ENCODE measurements at places on chromosomes 6 and 20. TPM values are rescaled to one million over a fixed set of nuclear protein-coding genes. Genes with fewer than 3 reads are reported as not detected.

- no peak for DNase-seq
Observed at GRCh38 chr6:136739071-136739470, 53.2 kb downstream of the MAP3K5 start.

DNA sequence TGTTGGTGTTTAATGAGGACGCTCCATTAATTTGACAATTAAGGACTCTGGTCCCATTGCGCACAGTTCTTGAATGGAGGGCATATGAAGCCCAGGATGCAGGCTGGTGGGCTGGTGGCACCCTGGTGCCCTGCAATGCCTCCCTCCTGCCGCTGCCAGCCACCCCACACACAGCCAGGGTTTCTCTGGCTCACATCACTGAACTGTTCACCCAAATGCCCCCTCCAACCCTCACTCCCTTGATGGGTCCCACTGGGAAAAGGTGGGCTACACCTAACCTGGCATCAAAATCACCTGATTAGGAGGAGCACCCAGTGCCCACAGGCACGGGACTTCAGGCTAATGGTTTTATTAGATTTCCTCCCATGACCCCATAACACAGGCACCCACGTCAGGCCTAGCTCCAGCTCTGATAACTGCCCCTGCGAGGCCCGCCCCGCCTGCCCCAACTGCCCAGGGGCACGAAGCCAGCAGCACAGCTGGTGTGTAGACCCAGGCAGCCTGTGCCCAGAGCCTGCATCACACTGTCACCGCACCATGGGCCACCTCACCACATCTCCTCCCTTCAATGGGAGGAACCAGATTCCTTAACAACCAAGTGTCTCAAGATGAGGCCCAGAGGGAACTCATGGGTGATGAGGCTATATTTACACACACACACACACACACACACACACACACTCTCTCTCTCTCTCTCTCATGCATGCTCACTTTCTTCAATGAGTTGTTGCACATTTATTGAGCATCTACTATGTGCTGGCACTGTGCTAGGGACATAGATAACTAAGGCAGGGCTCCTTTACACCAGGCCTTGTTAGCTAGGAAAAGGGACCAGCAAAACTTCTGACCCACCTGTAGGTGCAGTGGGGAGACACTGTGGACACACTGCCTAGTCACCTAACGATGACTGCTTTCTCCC is 107.3 kb downstream of the NOL4L start:
- peak; percentile 47 for DNase-seq

DNA sequence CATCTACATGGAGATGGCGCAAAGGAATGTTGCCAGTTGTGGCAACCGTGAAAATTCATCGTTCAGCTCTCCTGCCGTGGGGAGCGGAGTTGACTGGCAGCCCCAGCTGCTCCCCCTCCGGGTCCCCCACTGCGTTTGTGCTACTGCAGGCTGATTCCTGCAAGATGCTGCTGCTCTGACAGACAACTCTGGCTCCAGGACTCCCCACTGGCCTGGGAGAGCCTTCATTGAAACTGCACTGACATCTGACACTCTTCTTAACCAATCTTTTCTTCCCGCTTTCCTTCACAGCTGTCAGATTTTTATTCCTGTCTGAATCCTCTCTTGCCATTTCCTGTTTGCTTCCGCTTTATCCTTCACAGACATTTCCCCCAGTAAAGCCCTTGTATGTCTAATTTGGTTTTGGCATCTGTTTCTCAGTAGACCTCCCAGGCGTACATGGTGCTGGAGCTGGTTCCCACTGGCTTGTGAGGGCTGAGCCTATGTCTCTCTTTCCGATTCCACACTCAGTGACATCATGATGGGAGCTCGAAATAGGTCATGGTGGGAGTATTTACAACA is 9.5 kb upstream of the ATRN start:
- DNase-seq, result peak; percentile 52

GRCh38 chr6:164897523-164898235 is 411.7 kb downstream of the C6orf118 start:
- peak; percentile 45 for DNase-seq

- no peak for DNase-seq
Observed at GRCh38 chr6:44067173-44068139, 59.8 kb downstream of the MRPL14 start.

GRCh38 chr6:138999949-139000725 is 12.1 kb upstream of the REPS1 start:
- DNase-seq, result no peak

DNA sequence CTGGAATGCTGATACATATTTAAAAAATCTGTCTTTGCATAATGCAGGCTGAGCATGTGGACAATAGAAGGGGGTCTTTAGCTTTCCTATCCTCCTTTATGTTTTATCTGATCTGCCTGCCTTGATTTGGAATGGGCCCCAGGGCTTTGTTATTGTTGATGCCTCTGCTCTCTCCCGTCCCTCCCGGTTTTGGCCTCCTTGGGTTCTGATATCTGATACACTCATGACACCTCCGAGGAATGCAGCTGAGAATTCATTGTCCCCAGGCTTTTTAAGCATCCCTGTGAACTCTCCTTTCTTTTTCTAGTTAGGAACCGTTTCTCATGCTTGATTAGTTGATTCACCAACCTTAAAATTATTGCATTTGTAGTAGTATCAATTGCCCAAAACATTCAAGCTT is 185.5 kb upstream of the RALGAPA2 start:
- peak; percentile 45 for DNase-seq

GRCh38 chr20:17636523-17637412 is 45.3 kb downstream of the RRBP1 start:
- peak; percentile 93 for DNase-seq

DNA sequence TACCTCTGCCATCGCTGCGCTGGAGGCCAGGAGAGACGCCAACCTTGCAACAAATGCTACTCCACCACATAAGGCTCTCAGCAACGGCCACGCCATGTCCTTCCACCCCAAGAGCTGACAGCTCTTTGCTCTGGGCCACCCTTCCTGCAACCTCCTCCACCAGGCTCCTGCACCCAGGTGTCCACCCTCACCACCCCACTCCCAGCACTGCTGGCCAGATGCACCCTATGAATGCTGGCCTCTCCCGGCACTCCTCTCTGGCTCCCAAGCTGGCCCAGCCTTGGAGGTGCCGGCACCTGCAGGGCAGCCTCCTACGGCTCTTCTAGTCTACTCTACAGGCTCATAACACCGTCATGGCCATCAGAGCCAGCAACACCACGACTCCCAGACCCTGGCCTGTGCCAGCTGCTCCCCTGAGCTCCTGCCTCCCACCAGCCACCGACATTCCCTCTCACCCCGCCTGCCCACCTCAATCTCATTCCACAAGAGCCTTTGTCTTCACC is 11.2 kb downstream of the TAF4 start:
- DNase-seq, result peak; percentile 34

DNA sequence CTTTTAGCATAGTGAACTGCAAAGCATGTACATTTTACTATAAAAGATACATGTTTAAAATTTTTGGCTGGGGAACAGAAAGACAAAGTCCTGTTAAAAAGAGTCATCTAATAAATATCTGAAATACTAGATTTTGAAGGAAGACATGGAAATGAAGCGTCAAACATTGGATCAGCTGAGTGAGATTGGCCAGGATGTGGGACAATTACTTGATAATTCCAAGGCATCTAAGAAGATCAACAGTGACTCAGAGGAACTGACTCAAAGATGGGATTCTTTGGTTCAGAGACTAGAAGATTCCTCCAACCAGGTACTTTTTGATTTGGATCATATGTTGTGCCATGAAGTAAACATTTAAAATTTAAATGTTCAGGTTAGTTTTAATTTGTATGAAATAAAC is 162.3 kb downstream of the UTRN start:
- DNase-seq, result no peak

- DNase-seq, result no peak
Observed at GRCh38 chr20:20102716-20103258, 50.5 kb downstream of the CFAP61 start.

DNA sequence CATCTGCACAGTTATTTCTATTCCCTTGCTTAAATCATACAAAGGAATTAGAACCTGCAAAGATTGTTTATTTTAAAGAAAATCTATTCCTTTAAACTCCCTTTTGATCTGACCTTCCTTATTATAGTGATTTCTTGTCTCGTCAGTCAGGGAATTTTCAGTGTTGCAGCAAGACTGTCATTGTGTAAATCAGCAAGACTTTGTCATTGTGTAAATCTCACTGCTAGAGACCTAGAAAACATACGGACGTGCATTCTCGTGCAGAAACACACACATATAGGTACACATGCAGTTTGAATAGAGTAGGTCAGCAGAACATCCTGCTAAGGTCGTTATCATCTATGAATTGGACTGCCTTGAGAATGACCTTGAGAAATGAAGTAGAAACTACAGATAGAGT is 6.2 kb upstream of the SGK1 start:
- DNase-seq, result no peak

DNA sequence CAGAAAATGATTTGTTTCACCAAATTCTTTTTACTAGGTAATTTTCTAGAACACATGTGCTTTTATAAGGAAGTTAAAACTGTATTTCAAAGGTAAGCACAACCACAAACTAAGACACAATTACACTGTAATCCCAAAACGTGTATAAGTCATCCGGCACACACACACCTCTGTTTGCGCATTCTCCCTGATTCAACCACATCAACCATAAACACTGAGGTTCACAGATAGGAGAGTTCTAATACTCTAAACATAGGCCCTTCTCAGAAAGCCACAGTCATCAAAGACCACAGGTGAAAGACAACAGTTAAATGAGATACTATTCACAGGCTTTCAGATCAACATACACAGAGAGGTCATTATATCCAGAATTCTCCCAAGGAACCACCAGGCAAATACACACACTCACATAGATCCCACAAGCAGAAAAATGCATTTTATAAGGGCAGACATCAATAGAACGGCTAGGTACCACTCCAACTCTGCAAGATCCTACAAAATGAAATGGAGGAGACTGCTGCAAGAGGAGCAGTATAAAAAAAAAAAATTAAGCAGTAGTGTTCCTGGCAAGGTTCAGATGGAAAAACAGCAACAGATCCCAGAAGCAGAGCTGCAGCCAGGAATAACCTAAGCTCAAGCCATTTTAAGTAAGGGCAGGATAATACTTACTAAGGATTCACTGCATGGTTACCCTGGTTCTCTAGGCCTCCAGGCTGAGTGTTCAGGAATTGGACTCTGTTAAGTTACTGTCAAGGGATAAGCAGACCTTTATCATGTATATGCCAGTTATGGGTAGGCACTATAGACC is 6.6 kb upstream of the FBXO9 start:
- no peak for DNase-seq

GRCh38 chr20:40724566-40724965 is 35.5 kb upstream of the MAFB start:
- no peak for DNase-seq

DNA sequence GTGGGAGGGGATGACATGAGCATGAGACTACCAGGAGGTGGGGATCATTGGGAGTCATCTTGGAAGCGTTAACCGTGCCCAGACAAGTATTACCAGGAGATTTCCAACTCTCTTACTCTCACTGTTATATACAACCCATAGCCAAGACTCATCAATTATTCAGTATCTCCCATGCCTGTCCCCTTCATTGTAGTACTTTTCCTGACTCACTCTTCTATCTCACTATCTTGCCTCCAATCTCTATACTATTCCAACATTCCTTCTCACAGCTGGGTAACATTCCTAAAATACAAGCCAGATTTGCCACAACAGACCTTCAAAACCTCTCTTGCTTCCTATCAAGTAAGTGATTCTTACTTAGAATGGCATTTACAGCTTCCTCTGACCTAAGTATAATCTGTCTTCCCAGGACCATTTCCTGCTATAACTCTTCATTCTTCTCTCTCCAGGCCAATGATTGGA is 226.3 kb upstream of the SMLR1 start:
- DNase-seq, result no peak

- no peak for DNase-seq
Observed at GRCh38 chr6:145349950-145350510, 385.3 kb downstream of the EPM2A start.

- DNase-seq, result no peak
Observed at GRCh38 chr6:29263001-29263400, 38.5 kb upstream of the OR14J1 start.

DNA sequence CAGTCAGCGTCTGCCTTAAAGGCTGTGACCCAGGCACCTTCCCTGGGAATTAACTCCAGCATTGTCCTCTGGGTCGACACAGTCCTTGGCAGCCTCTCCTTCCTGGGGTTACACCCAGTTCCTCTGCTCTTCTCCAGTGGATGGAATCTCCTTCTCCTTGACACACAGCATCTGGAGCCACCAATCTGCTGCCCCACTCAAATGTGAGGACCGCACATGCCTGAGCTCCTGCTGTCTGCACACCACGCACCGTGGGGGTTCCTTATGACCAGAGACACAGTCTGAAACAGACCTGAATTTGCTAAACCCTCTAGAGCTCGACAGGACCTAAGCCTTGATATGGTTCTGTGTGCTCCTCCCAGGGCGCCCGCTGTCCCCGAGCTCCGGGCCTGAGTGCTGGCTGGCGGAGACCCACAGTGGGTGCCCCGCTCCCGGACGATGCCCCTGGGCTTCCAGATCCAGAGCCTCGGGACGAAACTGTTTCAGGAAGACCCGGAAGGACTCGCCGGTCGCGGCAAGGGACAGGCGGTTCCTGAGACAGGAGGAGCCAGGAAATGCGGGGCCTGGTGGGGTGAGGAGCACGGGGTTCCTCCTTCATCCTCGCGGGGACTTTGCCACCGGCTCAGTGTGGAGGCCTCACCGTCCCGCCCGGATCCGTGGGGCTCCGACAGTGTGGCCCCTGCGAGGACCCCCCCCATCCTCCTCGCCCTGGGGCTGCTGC is 2.5 kb upstream of the RAET1G start:
- DNase-seq, result peak; percentile 58

DNA sequence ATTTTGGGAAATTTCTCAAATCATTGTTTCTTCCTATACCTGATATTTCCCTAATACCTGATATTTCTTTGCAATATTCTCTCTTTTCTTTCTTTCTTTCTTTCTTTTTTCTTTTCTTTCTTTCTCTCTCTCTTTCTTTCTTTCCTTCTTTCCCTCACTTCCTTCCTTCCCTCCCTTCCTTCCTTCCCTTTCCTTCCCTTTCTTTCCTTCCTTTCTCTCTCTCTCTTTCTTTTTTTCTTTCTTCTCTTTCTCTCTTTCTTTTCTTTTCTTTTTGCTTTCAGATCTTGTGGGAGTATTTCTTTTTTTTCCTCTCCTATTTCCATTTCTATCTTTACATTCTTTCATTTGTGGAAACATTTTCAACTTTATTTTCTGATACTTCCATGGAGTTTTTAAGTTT is 76.1 kb upstream of the ANKEF1 start:
- no peak for DNase-seq

Gene KCNG1
- total RNA-seq, result 116 TPM

Gene OR2B6
- total RNA-seq, result not detected

Gene ENPP4
- total RNA-seq, result 3.0 TPM

Gene HRH3
- total RNA-seq, result 1.9 TPM

Gene CYP39A1
- not detected for total RNA-seq

Gene GPR6
- 0.63 TPM for total RNA-seq

Gene SIGLEC1
- total RNA-seq, result not detected

Gene IMPG1
- not detected for total RNA-seq

Gene SLC26A8
- total RNA-seq, result 0.03 TPM

Gene METTL24
- 0.41 TPM for total RNA-seq

Gene RHAG
- total RNA-seq, result 0.07 TPM

Gene JAG1
- total RNA-seq, result 21.9 TPM

Gene OR2J3
- total RNA-seq, result not detected

Gene MICB
- 55.4 TPM for total RNA-seq

All from H7 (cell line).